ENCODE measurements at places on chromosomes 5 and 9.

DNA sequence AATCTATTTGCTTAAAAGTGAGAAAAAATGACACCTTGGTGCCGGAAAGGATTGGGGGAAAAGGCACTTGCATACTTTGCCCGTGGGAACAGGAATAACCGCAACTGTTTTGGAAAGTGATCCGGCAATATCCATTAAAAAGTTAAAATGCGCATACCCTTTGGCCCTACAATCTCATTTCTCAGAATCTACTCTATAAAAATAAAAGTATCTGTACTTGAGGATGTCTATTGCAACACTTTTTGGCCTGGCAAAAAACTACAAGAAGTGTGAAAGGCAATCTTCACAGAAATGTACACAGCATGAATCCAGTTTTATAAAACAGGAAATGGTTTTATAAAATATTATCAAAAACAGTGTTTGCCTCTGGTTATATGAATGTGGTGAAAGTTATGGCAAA lies 58.3 kb upstream of the NFIL3 start:
- DNase-seq: no peak

GRCh38 chr5:118696076-118696475 lies 292.3 kb downstream of the DTWD2 start:
- DNase-seq: no peak

DNA sequence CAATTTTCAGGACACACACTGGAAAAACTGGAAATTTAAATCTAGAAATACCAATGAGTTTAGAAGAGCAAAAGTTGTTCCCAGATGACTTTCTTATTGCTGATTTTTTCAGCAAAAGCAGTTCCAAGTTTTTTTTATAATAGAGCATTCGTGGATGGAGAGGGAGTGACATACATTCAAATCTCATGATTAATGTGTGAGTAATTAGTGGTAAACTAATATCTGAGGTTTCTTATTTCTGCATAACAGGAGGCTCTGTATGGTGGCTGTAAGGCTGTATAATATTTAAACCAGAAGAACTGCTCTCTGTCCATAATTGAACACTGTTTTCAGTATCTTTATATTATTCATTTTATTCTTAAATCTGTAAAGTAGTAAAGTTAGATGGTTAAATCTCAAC lies 25.8 kb downstream of the LYSMD3 start:
- DNase-seq: no peak

DNA sequence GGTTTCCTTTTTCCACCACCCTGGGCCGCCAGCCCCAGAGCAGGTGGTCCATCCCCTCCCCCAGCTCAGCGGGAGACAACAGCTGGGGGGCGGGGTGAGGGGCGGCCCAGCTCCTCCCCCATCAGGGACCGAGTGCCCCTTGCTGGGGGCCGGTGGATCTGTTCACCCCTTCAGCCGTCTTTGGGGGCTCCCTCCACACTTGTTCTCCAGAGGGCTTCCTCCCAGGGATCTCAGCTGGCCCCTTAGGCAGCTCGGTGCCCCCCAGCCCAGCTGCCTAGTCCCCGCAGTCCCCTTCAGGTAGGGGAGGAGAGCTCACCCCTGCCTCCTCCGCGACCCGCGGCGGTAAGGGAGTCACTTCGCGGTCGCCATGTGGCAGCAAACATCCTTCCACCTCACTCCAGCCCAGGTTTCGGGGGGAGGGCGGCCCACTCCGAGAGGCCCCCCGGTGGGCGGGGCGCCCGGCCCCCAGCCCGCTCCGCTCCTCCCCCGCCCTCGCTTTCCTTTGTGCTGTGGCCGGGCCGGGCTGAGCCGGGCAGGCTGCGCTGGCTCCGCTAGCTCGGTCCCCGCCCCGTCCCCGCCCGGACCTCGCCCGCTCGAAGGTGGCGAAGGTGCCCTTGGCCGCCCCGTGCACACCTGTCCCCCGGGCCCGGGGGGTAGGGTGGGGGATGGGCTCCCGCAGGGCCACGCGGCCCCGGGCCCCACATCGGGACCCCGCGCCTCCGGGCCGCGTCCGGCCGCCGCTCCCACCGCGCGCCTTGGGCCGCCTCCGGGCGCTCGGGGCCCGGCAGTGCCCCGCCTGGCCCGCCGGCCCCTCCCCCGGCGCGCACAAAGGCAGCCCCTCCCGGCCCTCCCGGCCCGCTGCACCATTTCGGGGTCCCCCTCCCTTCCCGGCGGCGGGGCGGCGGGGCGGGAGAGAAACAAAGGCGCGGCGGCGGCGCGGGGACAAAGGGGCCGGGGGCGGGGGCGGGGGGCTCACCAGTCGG lies 683 bp downstream of the DBN1 start:
- DNase-seq: no peak

DNA sequence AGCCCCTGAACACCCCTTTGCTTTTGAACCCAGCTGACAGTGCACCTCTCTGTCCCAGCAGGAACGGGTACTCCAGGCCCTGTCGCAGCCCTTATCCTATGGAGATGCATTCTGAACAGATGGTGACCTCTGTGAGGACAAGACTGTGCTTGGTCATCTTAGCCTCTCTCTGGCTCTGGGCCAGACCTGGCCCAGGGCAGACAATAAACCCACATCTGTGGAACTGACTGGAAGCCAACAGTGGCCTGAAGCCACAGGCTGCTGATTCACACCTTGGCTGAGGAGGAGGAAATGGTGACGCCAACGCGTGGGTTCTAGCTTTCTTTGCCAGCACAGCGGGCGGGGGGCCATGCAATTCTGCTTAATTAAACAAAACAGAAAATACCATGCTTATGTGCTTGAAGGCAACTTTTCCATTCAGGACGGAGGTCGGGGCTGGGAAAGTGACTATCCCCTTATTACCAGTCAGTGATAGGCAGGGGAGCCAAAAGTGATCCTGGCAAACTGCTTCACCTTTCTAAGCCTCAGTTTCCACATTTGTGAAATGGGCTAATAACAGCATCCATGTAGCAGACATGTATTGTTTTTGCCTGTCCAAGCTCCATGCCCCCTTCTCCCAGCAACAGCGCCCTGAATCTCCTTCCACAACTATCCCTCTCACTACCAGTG lies 10.8 kb downstream of the SH3PXD2B start:
- peak; percentile 72 for DNase-seq

- DNase-seq: no peak
Measured at GRCh38 chr9:125629446-125629845, 77.6 kb downstream of the MAPKAP1 start.

DNA sequence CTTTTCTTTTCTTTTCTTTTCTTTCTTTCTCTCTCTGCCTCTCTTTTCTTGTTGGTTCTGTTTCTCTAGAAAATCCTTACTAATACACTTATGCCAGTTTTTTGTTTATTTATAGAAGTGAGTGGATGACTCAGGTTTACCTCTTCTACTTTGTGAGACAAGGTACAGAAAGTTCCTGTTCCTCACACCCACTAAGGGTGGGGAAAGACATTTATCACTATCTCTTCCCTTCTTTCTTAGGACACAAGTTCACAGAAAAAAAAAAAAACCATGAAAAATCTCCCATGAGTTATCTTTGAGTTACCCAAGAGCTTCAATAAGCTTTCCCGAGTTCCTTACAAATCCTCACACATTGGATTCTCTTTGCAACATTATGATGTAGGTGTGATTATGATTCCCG lies 60.9 kb upstream of the CD180 start:
- DNase-seq: no peak

DNA sequence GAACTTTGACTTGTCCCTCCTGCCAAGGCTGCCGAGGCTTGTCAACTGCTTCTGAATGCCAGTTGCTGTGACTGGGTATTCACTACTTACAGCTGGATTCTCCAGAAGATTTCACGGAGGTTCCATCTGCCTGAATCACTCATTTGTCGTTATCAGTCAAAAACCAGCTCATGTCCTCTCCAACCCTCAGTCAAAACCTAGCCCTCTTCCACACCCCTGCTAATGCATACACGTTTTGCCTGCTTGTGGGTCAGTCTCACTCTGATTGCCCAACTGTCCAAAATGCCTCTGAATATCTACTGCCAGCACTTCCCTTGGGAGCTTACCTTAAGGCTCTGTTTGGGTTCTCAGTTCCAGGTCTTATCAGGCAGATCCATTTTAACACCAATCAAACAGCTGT lies 238.6 kb upstream of the TMEM161B start:
- no peak for DNase-seq

DNA sequence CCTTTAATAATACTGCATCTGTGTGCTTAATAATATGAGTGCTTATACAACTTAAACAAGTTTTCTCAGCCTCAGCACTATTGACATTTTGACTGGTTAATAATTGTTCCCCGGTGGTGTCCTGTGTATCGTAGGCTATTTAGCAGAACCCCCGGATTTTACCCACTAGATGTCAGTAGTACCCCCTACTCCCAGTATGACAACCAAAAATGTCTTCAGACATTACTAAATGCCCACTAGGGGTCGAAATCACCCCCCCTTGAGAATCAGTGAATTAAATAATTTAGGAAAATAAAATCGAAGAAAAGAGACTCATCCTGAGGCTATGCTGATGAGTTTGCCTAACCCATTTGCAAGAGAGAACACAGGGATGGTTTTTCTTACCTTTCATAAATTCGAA lies 166.3 kb downstream of the ATP10B start:
- peak; percentile 64 for DNase-seq

- DNase-seq: no peak
Measured at GRCh38 chr5:143222287-143223231, 180.9 kb downstream of the NR3C1 start.

GRCh38 chr5:61526207-61526519 lies 194.1 kb downstream of the ZSWIM6 start:
- DNase-seq: peak; percentile 4

DNA sequence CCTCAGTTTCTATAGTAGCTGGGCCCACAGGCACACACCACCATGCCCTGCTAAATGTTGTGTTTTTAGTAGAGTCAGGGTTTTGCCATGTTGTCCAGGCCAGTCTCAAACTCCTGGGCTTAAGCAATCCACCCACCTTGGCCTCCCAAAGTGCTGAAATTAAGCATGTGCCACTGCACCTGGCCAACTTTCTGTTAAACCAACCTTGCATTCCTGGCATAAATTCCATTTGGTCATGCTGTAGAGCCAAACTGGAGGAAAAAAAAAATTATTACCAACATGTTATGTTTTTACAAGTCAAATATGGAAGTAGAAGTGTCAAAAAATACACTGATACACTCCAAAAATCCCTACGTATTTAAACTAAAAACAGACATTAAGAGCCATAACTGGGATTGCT lies 54.1 kb downstream of the ERMP1 start:
- DNase-seq: no peak

- no peak for DNase-seq
Measured at GRCh38 chr9:113597390-113598241, 134.1 kb downstream of the RGS3 start.

DNA sequence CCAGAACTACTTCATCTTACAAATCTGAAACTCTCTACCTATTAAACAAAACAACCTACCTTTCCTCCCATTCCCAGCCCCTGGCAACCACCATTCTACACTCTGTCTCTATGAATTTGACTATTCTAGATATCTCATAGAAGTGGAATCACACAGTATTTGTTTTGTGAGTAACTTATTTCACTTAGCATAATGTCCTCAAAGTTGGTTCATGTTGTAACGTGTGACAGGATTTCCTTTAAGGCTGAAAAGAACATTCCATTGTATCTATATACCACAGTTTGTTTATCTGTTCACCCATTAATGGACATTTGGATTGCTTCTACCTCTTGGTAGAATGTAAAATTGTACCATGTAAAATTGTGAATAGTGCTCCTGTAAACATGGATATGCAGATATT lies 70.1 kb upstream of the NXNL2 start:
- DNase-seq: peak; percentile 9

DNA sequence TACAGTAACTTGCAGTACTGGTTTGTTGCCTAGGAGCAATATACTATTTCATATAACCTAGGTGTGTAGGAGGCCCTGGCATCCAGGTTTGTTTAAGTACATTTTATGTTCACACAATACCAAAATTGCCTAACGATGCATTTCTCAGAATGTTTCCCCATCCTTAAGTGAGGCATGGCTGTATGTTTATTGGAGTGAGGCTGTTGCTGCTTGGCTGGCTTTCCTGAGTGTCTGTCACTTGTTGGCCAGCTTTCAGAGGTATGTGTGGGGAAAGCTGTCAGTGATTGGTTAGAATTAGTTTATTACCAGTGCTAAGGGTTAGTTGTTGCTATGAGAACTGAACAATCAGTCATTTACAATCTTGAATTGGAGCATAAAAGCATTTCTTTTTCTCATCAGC lies 154.1 kb upstream of the CDH12 start:
- DNase-seq: no peak

DNA sequence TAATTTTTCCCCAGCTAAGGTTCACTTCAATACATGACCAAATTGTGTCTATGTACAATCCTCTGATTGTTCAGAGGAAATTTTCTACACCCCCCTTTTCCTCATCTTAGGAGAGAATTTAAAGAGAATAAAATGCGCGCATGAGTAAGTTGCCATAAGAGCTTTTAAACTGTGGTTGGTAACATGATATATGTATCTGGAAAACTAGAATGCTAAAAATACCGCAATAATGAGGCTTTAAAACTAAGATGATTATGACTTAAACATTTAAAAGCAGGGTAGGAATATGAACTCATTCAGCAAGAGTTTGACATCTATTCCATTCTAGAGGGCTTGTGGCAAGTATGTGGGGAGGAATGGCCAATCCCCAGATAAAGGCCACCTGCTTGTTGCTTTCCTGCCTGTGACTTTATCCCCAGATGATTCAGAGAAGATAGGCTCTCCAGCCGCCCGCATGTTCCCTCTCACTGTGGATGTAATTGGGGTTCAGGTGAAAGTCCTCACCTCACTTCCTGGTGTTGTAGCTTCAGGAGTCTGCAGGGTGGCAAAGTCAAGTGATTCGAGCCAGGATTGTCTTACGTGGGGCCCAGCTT lies 26.5 kb upstream of the BASP1 start:
- no peak for DNase-seq

DNA sequence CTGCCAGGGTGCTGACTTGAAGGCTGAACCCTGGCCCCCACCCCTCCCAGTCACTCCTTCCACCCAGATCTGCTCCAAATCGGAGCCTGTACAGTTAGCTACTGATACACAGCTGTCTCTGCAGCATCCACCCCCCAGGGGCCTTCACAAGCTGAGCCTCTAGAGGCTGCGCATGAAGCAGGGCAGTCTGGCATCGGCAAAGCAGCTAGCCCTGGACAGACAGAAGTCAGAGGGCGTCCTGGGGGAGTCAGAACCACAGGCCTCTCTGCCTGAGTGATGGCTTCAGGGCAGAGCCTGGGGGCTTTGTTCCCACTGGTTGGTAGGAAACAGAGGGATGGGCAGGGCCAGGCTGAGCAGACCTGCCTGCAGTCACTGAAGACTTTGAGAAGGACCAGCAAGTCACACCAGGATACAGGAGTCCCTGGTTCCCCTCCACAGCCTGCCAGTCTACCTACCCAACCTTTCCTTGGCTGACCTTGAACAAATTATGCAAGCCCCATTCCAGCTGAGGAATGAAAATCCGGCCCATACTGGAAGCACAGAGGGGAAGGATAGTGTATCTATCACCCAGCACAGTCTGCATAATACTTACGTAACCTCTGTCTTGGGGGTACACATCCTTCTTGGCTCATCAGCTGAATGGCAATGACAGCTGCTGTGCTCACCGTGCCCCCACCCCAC lies 8.8 kb downstream of the VDAC1 start:
- DNase-seq: no peak

Measured in SK-MEL-5 (cell line).